Fibroblast of skin of abdomen (primary cell): ENCODE measurements at places on chromosomes 12 and 14.

- no peak for DNase-seq
These were observed 900 bp downstream of the NOP2 start for GRCh38 chr12:6567112-6567670.

GRCh38 chr12:58950739-58951100, 30.4 kb upstream of the LRIG3 start:
- no peak for DNase-seq

- DNase-seq: no peak
These were observed 183.9 kb upstream of the SOX5 start for GRCh38 chr12:24133384-24133783.

- peak; percentile 44 for DNase-seq
These were observed 9.5 kb downstream of the POMT2 start for GRCh38 chr14:77311217-77311616.

DNA sequence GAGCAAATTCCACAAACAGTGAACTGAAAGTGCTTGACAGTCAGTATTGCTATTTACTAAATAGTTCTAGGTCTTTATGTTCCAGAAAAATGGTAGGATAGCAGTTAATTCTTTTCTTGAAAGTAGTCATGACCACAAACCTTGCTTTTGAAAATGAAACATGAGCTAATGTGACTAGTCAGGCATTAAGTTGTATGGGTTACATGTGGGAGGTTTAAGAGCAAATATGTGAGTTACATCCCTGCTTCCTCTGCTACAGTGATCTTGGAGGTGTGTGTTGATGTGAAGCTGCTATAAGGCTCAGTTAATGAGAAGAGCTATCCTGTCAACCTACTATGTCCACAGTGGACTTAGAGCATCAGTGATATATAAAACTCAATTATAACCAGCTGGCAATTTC, 741.6 kb downstream of the FSCB start:
- peak; percentile 0 for DNase-seq

DNA sequence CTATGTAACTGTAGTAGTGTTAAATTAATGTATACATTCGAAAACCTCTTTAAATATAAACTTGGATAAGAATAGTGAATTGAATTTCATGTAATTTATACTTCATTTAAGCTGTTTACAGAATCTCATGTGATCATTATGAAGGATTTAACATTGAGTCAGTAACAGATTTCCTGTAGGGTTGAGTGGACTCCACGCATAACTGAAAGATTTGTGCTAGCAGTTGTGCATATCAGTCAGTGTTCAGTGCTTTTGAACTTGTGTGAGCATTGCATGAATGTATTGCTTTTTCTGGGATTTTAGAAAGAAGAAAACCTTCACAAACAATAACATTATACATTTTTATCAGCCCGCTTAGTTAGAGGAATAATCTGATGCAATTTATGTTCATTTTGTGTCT, 1435.3 kb downstream of the LRFN5 start:
- DNase-seq: no peak

- DNase-seq: peak; percentile 49
These were observed 190.8 kb upstream of the ARHGAP5 start for GRCh38 chr14:31886156-31886835.

DNA sequence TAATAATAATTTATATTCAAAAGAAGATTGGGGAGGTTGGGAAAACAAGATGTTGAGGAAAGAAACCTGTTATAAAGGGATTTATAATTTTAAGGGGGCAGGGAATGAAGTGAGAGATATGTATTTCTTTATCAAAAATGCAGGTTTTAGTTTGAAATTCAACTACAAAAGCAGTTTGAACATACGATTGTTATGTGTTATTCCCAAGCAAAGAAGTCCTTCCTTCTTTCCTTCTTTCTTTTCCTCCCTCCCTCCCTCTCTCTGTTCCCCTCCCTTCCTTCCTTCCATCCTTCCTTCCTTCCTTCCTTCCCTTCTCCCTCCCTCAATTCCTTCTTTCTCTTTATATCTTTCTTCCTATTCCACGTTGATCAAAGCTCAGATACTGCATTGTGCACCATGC, 173.3 kb downstream of the NOVA1 start:
- DNase-seq: no peak

DNA sequence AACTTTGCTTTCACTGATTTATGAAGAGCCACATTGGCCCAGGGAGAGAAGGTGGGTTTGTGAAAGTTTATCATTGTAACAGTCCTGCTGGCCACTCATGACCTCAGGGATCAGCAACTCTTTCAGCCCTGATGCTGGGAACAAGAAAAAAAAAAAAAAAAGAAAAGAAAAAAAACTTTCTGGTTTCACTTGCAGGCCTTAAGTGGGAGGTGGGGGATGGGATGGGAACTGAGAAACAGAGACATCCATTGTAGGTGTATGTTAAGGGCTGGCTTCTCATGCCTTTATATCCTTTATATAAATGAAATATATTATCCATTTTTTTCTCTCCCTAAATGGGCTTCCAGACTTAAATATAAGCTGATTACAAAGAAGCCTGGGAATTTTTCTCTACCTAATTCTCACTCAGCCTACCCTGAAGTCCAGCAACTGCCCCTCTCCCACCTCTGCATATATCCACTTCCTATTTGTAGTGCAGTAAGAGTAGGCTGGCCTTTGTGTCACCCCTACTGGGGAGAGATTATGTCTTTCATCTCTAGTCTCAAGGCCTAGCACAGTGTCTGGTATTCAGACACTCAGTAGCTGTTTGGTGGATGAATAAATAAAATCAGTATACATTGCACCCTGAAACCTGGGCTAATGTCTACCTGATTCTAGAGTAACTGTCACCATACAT, 187.1 kb downstream of the KICS2 start:
- DNase-seq: no peak

GRCh38 chr12:13962699-13963098, 18.7 kb downstream of the GRIN2B start:
- no peak for DNase-seq

- no peak for DNase-seq
These were observed 67.1 kb upstream of the TBX5 start for GRCh38 chr12:114473018-114473417.

DNA sequence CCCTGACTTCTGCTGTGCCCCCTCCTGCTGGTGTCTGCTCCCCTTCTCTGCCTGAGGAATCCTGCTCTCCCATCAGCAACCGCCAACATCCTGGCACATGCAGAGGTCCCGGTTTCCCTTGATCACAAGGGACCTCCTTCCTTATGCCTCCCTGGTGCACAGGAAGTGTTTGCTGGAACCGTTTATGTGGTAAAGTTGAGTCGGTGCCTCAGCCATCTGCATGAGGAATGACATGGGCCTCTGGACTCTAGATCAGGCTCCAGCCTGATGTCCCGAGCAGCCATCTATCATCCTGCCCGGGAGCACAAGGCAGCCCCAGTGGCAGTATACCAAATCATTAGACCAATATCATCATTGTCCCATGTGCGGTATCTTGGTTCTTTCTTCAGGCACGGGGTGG, 90.4 kb downstream of the BORCS5 start:
- no peak for DNase-seq

DNA sequence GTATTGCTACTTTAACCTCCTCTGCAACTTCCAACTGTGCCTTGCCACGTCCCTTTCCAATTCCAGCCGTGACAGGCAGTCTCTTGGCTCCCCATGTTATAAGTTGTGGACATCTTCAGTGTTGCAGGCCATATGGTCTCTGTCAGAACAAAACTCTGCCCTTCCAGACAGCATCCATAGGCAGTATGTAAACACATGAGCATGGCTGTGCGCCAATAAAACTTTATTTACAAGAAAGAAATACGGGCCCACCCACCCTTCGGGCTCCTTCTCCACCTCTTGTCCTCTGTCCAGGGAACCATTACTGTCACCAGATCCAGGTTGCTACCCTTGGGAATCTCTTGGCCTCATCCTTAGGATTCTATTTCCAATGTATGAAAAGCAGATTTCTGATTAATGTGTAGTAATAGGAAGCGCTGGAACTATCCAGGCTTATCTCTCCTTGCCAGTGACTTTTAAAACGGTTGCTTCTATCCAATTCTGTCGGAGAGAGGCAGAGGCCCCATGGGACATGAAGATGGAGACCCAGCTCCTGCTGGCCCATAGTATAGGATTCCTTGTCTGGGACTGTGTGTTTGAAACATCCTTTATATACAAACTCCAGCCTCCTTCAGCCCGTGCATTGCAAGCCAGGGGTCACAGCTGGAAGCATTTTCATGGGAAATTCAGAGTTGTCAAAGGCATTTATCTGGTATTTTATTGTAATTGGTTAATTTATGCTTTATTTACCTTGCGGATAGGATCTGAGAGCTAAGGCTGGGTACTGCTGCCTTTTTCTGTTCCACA, 114.4 kb downstream of the ZNF664 start:
- no peak for DNase-seq

GRCh38 chr14:50647282-50647681, 20.8 kb downstream of the SAV1 start:
- no peak for DNase-seq

DNA sequence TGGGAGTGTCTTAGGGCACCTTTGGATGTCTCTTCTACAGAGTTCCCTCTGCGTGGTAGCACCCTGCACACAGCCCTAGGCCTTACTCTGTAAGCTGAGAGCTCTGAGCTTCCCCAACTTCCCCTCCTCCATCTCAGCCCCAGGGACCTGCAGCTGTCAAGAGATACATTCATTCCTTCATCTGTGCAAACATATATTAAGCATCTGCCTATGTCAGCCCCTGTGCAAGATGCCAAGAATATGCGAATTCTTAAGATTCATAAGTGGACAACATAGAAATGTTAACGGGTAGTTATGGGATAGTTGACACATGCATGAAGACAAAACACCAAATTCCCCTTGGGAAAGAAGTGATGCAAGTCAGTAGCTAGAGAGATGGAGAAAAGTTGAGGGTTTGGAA, 190.8 kb downstream of the SLC41A2 start:
- peak; percentile 60 for DNase-seq

DNA sequence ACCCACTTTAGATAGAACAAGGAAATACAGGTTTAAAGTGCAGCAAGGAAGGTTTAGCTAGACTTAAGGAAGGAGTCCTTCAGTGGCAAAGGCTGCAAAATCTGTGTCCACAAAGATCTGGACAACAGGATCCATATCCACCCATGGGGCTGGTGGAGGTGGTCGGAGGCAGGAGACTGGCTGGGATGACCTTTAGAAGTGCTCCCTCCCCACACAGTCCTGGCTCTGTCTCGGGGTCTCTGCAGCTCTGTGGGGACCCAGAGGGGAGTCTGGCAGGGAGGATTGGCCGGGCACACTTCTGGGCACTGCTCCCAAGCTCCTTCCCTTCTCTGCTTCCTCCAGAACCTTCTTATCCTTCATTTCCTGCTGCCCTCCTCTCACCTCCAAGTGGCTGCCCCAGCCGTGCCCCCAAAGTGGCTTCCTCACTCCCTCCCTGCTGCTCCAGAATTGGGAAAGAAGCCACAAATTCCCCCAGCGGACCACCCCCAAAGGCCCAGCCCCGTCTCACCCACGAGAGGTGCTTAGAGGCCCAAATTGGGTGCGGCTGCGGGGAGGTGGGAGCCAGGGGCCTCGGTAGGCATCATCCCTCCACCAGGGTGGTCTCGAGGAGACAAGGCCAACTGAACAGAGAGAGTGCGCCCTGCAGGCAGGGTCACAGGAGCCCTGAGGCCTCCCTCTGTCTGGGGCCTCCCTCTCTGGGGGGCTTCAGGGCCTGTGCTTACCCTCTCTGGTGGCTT, 21.9 kb upstream of the PGF start:
- no peak for DNase-seq

GRCh38 chr14:106037380-106037779, 511.0 kb downstream of the TMEM121 start:
- DNase-seq: no peak

- DNase-seq: no peak
These were observed 73.2 kb upstream of the MDM1 start for GRCh38 chr12:68405343-68405781.

DNA sequence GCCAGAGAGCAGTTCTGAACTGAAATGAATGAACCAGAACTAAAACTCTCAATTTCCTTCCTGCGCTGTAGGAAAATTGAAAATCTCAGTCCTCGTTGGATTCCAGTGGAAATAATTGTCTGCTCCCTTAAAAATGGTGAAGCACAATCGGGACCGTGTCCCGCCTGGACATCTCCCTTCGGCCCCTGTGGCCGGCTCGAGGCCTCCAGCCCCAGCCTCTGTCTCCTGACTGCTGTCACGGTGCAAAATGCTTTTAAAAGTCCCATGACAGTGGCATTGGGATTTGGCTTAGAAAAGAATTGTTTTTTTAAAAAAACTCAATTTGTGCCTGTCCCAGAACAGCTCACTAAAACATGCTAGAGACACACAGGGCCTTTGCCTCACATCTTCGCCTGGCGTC, 142.5 kb downstream of the ZNF664 start:
- DNase-seq: no peak

GRCh38 chr14:70897464-70897863, 9.8 kb upstream of the PCNX1 start:
- DNase-seq: peak; percentile 88

DNA sequence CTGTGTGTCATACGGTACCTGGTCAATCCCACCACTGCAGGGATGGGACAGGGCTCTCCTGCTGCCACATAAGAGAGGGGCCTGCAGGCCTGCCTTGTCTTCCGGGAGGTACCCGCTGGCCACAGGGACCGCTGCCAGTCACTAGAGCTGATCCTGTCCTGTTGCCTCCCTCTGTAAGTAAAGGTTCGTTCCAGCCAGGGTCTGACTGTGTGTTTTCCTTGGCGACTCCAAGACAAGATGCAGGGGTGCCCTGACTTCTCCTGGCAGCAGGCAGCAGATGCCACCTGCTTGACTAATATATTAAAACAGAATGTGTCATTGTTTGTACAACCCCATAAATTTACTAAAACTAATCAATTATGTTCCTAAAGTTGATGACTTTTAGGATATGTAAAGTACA, 41.5 kb upstream of the ASPG start:
- no peak for DNase-seq

DNA sequence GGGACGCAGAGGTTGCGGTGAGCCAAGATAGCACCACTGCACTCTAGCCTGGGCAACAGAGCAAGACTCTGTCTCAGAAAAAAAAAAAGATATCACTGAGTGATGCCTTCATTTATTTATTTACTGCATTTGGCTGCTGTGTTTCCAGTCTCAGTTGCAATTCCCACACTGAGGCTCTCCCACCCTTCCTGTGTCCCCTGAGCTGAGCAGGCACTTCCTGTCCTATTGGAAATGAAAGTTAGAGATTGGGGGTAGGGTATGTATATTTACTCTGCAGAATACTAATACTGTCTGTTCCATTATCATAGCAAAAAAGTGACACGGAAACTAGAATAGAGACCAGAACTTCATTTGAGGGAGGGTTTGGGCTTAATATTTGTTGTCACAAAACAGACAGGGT, 1.6 kb upstream of the RBMS2 start:
- no peak for DNase-seq
